ENCODE measurements at places on chromosomes 2 and 18.

DNA sequence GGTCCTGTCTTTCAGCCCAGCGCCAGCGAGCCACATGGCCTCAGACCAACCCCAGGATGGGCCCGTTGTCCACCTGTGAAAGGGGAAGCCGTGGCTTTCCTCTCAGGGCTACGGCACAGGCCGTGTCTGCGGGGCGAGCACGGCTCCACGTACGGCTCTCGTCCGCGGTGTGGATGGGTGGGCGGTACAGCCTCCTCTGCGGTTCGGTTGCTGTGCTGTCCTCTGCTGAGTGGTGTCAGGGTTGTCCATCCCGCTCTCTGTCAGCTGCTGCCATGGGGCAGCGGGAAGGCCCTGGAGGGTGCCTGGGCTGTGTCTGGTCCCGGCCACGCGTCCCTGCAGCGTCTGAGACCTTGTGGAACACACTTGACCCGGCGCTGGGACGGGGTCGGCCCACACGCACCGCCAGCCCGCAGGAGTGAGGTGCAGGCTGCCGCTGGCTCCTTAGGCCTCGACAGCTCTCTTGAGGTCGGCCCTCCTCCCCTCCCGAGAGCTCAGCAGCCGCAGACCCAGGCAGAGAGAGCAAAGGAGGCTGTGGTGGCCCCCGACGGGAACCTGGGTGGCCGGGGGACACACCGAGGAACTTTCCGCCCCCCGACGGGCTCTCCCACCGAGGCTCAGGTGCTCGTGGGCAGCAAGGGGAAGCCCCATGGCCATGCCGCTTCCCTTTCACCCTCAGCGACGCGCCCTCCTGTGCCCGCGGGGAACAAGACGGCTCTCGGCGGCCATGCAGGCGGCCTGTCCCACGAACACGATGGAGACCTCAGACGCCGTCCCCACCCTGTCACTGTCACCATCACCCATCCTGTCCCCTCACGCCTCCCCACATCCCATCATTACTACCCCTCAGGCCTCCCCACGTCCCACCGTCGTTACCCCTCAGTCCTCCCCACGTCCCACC is 128.7 kb downstream of the NFATC1 start:
- DNase-seq, result no peak

DNA sequence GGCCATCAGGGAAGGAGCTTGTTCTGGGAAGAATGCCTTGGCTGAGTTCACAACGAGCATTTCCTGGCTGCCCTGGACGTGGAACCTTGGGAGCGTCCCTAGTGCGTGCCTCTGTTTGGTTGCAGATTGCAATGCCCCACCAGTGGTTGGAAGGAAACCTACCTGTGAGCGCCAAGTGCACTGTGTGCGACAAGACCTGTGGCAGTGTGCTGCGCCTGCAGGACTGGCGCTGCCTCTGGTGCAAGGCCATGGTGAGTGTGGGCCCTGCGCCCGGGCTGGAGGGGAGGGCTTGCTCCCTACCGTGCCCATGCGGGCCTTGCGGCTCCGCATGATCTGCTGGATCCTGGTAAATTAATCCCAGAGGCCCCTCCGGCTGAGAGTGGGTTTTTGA is 81.9 kb downstream of the DGKD start:
- DNase-seq, result no peak

- no peak for DNase-seq
Measured at GRCh38 chr2:230220347-230220969, 674 bp upstream of the SP110 start.

DNA sequence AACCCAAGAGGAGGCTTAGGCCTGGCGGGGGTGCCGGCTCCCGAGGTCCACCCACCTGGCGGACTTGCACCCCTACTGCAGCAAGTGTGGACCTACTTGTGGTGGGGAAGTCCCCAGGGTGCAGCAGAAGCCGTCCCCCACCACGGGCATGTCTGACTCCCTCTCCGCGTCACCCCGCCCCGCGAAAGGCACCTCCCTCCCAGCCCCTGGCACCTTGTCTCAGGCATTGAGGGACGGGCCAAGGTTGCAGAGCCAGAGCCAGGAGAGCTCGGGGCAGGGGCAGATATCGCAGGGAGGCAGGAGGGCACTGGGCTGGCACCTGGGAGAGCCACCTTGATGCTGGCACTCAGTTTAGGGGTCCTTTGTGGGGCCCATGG is 19.0 kb downstream of the CROCC2 start:
- DNase-seq, result no peak

- DNase-seq, result no peak
Measured at GRCh38 chr2:125330133-125330532, 1305.0 kb downstream of the CNTNAP5 start.

DNA sequence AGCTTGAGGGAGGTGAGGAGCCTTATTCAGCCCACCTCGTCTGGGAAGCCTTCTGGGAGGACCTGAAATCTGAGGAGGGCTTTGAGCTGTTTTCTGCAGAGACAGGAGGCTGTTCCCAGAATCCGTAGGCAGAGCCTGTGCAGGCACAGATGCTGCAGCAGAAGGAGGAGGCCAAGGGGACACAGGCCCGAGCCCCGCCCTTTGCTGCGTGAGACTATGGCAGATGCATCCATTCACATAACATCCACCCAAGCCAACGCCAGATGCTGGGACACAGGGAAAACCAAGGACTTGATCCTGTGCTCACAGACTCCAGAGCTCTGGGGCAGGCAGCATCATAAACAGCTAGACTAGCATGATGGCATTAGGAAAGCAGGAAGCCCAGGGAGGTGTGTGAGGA is 98.2 kb downstream of the KCNF1 start:
- no peak for DNase-seq

- no peak for DNase-seq
Measured at GRCh38 chr2:50535971-50536759, 495.8 kb downstream of the NRXN1 start.

DNA sequence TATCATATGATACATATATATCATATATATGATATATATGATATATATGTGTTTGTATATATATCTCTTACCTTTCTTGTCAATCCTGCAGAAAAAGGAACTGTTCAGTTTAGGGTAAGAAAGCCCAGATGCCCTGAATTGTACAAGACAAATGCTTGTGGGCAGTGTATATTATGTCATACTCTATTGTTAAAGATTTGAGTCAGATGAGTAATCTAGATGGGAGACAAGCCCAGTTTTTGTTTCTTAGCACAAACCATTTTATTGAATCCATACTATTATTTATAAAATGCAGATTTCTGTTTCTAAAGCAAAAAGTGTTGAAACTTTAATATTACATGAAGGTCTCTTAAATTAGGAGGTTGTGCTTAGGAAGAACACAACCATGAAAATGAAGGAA is 90.6 kb downstream of the VRK2 start:
- DNase-seq, result peak; percentile 15

DNA sequence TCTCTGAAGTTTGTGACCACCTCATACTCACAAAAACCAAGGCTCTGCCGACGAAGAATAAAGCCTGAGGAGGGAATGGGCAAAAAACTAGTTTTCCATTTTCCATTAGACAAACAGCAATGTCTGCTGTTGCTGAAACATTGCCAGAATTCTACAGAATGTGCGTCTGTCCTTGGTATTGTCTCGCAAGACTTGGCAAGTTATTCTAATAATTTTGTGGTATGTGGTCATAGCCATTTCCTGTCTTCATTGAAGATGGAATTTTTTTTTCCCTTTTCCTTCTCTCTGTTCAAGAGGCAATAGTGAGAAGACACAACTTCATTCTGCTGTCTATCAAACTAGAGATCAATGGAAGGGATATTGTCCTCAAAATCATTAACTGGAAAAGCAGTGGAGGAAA is 296.1 kb downstream of the RND3 start:
- no peak for DNase-seq

DNA sequence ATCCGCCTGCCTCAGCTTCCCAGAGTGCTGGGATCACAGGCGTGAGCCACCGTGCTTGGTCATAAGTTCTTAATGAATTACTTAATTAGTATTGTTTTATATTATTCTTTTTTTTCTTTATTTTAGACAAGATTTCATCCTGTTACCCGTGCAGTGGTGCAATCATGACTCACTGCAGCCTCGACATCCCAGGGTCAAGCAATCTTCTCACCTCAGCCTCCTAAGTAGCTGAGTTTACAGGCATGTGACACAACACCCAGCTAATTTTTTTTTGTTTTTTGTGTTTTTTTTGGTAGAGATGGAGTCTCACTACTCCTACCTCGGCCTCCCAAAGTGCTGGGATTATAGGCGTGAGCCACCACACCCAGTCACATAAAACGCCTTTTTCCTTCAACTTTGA is 17.3 kb downstream of the C2orf42 start:
- no peak for DNase-seq

DNA sequence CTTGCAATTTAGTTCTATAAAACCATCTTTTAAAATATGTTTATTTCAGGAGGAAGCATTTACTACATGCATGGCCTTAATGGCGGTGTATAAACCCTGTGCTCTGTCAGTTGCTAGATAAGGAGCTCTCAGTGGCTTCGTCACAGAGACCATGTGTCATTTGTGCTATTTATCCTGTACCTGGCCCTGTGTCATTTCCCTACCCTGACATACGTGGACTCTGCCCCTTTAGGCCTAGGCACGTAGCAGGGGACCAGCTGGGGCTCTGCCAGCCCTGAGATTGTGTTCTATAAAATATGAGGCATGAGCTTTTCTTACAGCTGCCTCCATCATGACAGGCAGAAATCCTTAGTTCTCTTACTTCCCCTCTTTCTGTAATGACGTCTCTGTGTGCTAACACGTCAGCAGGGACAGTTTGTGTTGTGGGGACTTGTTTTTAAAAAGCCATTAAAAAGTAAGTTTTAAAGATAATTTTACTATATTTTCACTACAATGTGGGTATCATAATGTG is 88.0 kb downstream of the ITGB1BP1 start:
- no peak for DNase-seq

DNA sequence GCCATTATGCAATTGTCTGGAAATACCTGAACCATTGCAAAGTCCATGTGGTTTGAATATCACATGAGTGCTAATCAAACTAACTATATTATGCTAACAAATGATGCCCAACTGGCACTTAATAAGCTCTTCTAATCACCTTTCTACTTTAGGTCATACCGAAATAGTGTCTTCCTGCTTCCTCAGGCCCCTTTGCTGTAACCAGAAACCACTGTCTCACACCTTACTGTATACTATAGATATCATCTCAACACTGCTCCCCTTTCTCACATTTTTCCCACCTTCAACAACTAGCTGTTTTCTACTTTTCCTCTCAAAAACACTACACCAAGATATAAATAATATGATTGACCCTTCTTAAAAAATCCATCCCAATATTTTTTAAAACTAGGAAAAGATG is 633.9 kb downstream of the BCL11A start:
- DNase-seq, result no peak

DNA sequence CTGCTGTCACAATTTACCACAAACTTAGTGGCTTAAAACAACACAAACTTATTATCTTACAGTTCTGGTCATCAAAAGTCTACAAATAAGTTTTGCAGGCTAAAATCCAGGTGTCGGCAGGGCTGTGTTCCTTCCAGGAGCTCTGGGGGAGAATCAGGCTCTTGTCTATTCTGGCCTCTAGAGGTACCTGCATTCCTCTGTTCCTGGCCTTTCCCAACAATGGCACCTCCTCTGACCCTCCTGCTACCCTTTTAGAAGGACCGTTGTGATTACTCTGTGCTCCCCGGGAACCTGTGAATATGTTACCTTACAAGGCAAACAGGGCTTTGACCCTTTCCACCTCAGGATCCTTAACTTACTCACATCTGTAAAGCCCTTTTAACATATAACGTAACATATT is 98.5 kb downstream of the MRPS9 start:
- DNase-seq, result no peak

Measured in AG09319 (cell line).